BJ (cell line): ENCODE measurements at places on chromosomes 16 and 17.

DNA sequence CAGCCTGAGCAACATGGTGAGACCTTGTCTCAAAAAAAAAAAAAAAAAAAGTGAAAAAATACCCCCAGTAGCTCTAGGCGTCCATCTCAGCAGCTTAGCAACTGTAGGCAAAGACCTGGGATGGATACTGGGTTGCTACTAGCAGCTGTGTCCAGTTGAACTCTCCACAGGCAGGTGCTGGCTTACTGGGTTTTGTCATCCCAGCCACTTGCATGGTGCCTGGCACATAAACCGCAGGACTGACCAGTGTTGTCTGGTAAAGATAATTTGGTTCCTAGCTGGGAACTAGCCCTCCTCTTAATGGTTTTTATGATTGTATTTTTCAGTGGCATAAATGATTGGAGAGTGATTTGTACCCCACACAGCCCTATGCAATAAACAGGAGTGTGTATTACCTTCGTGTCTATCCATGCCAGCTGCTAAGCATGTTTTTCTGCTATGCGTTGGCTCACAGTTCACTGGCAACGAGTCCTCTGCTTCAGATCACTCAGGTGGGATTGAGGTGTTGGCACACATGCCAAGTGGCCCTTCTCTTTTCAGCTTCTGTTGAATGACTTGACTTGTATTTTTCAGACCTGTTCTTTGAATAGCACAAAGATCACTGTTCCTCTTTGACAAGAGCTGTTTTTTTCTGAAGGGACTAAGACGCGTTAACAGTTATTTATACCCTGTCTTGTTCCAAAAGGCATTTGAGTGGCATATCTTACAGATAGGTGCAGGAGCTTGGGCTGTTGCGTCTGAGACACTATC is 352.9 kb downstream of the SNX29 start:
- no peak for DNase-seq

- no peak for DNase-seq
Measured at GRCh38 chr17:18256776-18257175, 1.8 kb downstream of the FLII start.

GRCh38 chr17:75877752-75878173 is 618 bp downstream of the TRIM47 start:
- DNase-seq = no peak

GRCh38 chr16:53504665-53505064 is 1.7 kb upstream of the AKTIP start:
- DNase-seq = no peak

- DNase-seq = no peak
Measured at GRCh38 chr16:69040144-69040909, 65.1 kb upstream of the HAS3 start.

DNA sequence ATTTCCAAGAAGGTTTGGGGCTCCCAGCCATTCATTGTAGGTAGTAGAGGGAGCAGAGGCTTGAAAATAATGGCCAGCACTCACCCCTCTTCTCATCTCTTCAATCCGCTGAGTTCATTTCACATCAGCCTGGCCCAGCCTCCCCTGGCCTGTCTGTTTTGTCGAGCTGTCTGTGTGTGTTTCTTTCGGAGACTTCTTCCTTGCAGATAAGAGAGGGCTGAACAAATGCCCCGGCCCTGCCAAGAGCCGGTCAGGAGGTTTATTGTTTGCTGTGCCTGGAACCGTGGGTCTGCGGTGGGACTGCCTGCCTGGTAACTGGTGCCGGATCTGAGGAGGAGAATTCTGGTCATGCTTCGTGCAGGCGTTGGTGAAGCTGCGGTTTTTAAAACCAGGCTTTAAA is 3.4 kb downstream of the VPS4A start:
- DNase-seq = no peak

GRCh38 chr17:44197107-44197506 is 2.6 kb downstream of the ATXN7L3 start:
- no peak for DNase-seq

DNA sequence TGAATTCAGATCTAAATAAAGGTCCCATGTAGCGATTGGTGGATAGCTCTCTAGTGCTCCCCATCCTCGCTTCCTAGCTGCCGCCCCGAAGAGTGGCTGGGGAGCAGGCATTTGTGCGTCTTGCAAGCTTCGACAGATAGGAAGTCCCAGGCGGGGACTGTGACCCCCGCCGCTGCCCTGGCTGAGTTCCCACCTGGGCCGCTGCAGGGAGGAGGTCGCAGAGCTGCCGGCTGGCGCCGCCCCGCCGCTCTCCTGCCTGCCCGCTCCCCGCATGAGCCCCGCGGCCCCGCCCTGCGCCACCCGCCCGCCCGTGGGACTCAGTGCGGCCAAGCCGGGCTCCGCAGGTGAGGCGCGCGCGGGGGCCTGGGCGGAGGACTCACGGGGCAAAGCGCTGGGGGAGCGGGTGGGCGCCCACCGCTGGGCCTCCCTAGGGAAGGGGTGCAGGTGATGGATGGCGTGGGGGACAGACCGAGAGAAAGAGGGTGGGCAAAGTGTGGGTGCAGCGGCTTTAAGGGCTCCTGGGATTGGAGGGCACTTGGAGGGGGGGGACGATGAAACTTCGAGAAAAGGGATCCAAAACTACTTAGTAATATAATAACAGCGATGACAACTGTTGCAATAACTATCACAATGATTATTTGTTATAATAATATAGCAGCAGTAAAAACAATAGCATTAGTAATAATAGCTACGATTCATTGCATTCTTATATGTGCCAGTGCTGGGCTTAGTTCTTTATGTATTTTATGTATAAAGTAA is at the start of gene OTOA:
Gene OTOA (plus strand): TSS at position 80 of the 759 bp plus-strand sequence. CDS start 14,547 bp downstream, outside the sequence.
- DNase-seq = no peak

DNA sequence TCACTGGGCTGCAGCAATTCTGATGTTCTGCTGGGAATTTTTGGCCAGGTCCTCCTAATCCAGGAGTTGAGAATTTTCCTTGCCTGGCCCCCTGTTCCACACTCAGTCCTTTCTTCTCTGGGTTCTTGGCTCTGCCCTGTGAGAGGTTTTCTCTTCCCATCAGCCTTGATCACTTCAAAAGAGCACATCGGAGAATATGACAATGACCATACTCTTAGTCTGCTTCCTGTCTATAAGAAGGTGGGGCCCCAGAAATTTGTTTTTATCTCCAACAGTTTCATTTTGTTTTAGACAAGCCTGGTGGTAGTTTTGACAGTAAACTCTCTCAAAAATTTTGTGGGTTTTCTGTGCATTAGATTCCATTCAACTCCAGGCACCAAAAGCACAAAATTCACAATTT is 70.7 kb downstream of the C17orf67 start:
- DNase-seq = no peak

- no peak for DNase-seq
Measured at GRCh38 chr16:23114131-23114904, 34.9 kb downstream of the USP31 start.

GRCh38 chr17:65495122-65496055 is 66.1 kb downstream of the AXIN2 start:
- no peak for DNase-seq
